ENCODE measurements at places on chromosomes 2 and 18.

GRCh38 chr2:29246383-29247300 is 131.4 kb downstream of the CLIP4 start:
- no peak for DNase-seq

DNA sequence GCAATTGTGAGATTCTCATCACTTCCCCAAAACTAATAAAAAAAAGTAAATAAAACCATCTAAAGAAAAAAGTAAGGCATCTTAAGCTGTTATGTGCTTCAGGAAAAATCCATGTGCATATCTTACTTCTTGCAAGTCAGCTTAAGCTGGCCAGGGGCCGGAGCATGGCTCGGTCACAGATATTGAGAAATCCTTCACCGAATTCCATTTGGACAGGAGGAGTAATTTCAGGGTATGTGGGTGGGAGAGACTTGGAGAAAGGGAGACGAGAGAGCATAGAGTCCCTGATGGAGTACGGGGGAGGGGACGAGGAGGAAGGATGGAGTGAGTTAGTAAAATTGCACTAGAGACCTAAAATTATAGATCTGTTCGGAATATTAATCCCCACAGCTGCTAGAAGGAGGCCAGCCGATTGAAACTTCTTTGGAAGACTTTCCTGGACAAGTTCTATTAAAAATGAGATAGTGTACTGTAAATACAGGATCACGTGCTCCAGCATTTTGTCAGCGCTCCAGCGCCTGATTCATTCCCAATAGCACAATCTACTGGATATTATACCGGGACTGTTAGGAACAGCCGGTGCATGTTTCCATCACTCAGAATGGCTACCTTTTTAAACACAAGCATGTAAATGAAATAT is 438.5 kb downstream of the ZNF516 start:
- DNase-seq = no peak

- no peak for DNase-seq
These were observed 260.6 kb downstream of the PAX3 start for GRCh38 chr2:222038067-222038802.

- DNase-seq = no peak
These were observed 203.7 kb downstream of the HDAC4 start for GRCh38 chr2:239197146-239197545.

GRCh38 chr18:30175061-30175574 is 867.4 kb downstream of the DSC3 start:
- DNase-seq = no peak

- no peak for DNase-seq
These were observed 50.9 kb downstream of the ARHGEF4 start for GRCh38 chr2:130887643-130888042.

DNA sequence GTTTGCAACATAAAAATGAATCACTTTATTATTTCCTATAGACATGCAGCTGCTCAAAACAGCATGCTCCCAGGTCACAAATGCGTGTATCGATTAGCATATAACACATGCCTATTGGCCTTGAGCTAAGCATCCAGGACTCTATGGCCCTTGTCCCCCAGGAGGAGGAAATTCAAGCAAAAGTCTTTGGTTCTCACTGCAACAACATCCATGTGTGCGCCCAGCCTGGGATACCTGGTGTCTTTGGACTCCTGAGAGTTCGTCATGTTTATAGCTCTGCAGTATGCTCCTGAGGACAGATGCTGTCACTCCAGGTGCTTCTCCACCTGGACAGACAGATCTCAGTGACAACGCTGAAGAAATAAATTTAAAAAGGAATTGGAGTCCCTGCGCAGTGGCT is 284.6 kb downstream of the PHLPP1 start:
- no peak for DNase-seq

DNA sequence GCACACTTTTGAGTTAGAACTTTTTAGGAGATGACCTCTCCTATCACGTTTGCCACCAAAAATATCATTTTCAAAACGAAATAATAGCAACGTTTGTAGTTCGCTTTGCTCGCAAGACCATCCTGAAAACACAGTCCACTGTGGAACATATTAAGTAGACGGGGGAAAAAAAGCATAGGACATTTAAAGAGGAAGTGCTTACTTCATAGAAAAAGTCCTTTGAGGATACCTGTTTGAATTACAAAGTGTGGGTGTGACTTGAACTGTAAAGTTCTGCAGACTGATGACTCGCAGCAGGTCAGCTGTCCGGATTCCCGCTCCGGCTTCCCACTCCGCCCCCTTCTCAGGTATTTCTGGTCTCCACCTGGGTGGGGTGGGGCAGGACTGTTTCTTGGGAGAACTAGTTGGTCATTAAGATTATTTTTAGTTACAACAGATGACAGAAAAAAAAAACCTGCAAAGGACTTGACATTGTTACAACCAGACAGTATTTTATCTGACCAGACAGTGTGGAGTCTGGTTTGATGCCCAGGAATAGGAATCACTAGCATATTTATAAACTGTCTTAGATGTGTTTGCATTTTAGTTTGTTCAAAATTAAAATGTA is 13.3 kb downstream of the CNOT11 start:
- no peak for DNase-seq

GRCh38 chr2:72112401-72112800 is 35.3 kb downstream of the CYP26B1 start:
- DNase-seq = no peak

DNA sequence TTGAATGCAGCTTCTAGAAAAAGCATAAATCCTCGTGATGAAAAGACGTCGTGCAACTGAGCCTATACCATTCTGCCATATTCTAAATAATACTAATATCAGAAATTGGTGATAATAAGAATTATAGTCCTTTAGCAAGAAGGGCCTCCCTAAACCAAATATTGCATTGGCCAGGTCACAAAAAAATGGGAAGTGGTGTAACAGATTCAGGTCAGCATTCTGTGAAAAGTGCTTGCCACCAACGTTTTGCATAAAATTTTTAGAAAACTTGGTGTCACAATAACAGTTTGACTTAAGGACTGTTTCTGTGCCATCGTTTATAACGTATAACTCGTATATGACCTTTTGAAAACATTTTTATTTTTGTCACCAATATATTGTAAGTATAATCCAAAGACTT is 603.6 kb downstream of the CPS1 start:
- DNase-seq = no peak

DNA sequence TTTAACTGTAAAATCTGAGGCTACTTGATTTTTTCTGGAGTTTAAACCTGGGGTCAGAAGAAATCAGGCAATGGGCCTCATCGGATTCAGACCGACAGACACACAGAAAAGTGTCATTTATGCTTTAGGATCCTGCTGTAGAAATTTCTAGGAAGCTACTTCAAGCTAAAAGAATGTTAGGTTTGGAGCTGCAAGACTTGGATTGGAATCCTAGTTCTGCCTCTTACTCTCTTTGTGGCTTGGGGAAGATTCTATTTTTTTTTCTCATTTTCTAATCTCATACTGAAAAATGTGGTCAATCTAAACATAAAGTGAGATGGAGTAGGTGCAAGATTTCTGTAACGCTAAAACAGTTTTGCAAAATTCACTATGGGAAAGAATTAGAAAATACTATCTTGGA is 48.8 kb upstream of the KCNE4 start:
- no peak for DNase-seq
